A172 (cell line): ENCODE measurements at places on chromosomes 13 and 19.

GRCh38 chr13:21703846-21704245, 33.0 kb downstream of the FGF9 start:
- no peak for DNase-seq

- no peak for DNase-seq
Observed at GRCh38 chr19:10195199-10195519, 406 bp upstream of the DNMT1 start.

- no peak for DNase-seq
Observed at GRCh38 chr19:40565910-40566495, 10.7 kb upstream of the SHKBP1 start.

DNA sequence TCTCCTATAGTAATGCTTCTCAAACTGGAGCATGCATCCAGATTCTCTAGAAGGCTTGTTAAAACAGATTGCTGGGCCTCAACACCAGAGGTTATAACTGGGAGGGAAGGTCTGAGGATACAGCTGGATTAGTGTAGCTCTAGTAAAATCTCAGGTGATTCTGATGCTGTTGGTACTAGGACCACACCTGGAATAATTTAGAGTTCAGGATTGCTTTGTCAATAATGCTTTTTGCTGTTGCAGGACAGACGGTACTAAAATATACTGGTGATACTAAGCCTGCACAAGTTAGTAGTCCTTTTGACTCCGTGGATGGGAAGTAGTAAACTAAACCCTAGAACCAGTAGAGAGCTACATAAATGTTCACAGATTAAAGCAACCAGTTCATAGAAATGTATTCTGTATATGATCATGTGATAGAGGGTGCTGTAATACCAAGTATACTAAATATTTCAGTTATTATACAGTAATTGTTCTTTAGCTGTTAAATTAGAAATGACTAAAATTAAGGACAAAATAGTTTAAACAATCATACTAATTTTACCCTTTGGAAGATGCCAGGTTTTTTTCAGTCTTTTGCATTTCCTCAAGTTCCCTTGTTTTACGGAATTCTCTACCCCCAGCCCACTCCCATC, 258.2 kb upstream of the STARD13 start:
- peak; percentile 14 for DNase-seq

DNA sequence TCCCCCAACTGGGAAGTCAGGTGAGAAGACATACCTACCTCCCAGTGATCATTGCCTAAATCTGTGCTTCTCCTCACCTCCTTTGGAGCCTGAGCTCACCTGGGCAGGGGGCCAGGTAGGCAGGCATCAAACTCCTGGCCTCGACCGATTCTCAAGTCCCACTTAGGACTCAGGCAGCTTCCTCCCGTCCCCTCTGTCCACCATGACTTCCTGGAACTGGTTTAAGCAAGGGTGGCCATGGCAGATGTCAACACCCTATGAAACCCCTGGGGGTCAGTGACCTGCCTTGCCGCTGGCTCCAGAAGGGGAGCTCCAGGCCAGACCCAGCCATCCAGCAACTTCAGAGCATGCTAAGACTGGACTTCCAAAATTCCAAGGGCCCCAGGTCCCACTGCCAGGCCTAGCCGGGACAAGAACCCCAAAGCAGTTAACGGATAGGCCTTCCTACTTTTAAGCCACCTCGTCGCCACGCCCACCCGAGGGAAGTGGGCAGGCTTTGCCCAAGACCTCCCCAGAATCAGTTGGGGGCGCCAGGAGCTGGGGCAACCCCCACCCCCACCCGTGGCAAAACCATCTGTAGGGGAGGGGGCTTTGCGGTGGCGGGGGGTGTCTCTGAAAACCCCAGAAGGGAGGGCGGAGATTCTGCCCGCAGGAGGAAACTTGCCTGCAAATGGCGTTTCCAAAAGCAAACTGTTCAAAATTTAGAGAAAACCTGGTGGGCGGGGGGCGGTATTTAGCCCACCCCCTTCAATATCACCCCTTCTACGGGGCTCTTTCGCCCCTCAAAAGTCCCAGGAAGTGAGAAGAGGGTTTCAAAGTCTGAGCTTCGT, 657 bp downstream of the PLIN3 start:
- DNase-seq, result no peak

- DNase-seq, result no peak
Observed at GRCh38 chr13:108176685-108177274, 38.6 kb downstream of the LIG4 start.

GRCh38 chr13:93355094-93355493, 128.5 kb downstream of the GPC6 start:
- no peak for DNase-seq

GRCh38 chr13:67515895-67516294, 285.8 kb upstream of the PCDH9 start:
- peak; percentile 5 for DNase-seq

DNA sequence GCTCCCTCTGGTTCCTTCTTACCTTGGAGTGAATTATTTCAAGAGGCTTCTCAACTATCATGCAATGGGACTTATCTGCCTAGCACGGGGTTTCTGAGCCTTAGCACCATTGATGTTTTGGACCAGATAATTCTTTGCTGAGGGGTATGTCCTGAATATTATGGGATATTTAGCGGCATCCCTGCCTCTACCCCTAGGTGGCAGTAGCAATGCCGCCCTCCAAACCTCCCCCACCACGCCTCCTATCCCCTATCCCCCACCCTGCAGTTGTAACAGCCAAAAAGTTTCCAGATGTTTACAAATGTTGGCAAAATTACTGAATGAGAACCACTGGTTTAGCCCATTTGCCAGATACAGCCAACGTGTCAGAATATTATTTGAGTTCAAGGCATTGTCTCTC, 125.5 kb downstream of the POSTN start:
- DNase-seq, result no peak

DNA sequence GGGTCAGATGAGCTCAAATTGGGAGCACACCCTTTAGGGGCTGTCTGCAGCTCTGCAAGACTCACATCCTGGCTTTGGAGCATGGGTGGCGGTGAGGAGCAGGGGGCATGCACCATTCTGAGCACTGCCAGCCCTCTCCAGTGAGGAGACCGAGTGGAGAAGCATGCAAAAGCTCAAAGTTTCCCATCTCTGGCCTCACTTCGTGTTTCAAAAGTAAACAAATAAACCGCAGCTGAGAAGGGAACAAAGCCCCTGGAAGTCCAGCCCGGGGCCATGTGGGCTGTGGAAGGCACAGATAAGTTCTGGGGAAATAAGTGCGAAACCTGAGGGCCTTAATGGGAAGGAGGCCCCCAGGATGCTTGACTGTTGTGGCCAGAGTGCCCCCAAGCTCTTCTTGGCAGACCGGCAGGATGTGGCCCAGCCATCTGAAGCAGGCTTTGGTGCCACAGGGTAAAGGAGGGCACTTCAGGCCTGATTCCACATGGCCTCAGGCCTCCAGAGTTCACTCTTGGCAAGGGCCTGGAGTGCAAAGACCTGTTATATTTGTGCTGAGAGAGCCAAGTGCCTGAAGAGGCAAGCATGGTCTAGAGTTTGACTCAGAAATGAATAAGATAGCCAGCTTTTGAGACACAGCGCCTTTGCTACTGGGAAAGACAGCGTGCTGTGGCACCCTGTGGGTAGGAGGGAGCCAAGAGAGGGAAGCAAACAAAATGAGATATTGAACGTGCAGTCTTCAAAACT, 1.2 kb downstream of the MEDAG start:
- no peak for DNase-seq

DNA sequence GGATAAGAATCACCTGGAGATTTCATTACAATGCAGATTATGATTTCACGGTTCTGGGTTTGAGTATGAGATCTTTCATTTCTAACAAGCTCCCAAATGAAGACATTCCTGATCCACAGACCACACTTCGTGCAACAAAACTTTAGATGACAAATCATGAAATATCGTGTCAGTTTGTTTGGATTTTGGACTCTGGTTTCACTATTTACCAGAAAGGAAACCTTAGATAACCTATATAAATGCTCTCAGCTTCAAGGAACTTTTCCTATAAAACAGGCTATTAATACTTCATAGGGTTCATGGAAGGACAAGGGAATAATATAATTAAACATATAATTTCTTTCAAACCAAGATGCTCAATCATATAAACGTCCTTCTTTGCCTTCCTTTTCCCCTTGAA, 930.5 kb upstream of the SLC10A2 start:
- no peak for DNase-seq

GRCh38 chr19:16378291-16378889, 53.8 kb downstream of the KLF2 start:
- no peak for DNase-seq

DNA sequence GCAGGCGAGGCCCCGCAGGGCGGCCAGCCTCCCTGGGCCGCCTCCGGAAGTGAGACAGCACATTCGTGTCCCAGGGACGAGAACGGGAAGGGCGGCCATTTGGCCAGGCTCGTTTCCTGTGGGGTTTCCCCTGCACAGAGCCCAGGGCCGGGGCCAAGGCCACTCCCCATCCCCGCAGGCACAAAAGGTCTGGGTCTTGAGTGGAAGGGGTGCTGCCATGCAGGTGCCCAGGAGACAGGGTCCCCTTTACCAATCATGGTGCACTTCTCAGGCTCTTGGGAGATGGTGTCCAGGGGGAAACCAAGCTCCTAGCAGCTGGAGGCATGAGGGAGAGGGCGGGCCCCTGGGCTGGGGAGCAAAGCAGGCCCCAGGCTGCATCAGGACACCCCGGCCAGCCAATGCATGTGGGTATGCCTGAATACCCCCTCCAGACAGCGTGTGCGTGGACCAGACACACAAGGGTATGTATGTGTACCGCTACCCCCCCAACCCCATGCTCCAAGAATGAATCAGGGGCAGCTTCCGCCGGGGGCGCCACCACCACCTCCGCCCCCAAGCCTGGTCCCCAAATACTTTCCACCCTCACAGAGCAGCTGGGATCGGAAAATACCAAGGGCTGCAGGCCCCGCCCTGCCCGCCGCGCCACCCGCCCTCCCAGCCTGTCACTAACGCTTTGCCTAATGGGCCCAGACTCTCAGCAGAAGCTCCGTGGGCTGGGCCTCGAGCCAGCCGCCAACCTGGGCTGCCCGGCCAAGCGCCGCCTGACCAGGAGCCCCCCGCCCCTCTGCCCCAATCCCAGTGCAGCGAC, 37.6 kb upstream of the NANOS3 start:
- DNase-seq, result peak; percentile 89

GRCh38 chr13:107329991-107330390, 762.1 kb upstream of the ARGLU1 start:
- no peak for DNase-seq

DNA sequence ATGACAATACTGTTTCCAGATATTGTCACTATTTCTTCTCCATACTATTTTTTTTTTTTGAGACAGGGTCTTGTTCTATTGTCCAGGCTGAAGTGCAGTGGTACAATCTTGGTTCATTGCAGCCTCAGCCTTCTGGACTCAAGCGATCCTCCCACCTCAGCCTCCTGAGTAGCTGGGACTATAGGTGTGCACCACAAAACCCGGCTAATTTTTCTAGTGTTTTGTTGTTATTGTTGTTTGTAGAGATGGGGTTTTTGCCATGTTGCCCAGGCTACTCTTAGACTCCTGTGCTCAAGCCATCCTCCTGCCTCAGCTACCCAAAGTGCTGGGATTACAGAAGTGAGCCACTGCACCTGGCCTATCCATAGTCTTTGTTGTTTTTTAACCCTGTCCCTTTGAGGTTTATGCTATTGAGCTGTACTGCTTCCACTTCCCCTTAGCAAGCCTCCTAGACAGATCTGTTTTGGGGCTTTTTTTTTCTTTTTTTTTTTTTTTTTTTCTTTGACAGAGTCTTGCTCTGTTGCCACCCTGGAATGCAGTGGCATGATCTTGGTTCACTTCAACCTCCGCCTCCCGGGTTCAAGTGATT, 27.6 kb upstream of the MAP3K10 start:
- no peak for DNase-seq

DNA sequence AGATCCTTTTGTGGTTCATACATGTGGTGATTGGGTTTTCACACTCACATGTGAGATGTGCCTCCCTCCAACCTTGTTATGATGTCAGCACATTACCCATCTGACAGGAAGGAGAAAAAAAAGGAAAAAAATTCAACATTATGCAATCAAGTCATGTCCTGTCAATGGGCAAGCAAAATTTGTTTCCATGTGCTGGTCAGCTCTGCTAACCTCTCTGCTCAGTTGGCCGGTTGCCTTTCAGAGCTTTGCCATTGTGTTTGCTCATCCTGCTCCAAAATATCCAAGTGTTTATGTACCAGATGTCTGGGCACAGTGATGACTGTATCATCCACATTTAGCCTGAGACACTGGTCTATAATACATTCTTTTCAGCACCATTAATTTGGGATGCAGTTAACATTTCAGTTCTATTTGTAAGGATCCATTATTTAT, 27.0 kb upstream of the METTL21C start:
- DNase-seq, result no peak

DNA sequence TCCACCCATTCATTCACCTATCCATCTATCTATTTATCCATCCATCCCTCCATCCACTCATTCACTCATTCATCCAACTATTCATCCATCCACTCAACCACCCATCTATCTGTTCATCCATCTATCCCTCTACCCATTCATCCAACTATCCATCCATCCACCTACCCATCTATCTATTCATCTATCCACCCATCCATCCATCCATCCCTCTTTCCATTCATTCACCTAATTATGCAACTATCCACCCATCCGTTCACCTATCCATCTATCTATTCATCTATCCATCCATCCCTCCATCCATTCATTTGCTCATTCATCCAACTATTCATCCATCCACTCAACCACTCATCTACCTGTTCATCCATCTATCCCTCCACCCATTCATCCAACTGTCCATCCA, 54.5 kb downstream of the UNC13A start:
- no peak for DNase-seq

- no peak for DNase-seq
Observed at GRCh38 chr13:32745509-32745908, 159.3 kb downstream of the PDS5B start.

GRCh38 chr19:31270897-31271296, 78.3 kb downstream of the TSHZ3 start:
- DNase-seq, result peak; percentile 25

DNA sequence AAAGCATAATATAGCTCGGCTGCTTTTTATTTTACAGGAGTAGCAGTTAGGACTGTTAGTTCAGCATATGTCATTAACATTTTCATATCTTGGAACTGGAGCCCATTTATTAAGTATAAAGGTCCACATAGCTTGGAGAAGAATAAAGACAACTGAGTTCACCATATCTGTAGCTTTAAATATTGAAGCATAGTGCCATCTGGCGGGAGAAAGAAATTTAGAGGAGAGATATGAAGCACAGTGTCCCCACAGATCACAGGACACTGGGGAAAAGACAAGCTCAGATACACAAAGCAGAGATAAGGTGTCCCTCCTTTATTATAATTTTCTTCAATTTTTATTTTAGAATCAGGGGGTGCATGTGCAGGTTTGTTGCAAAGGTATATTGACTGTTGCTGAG, 104.7 kb upstream of the FREM2 start:
- DNase-seq, result peak; percentile 35

- DNase-seq, result no peak
Observed at GRCh38 chr13:74819549-74819948, 662.4 kb downstream of the TBC1D4 start.

- DNase-seq, result no peak
Observed at GRCh38 chr13:44156294-44156658, 217.3 kb upstream of the SERP2 start.

GRCh38 chr13:94712812-94713560, 641 bp upstream of the SOX21 start:
- DNase-seq, result no peak

- DNase-seq, result peak; percentile 84
Observed at GRCh38 chr19:2016041-2016807, 710 bp upstream of the BTBD2 start.

GRCh38 chr19:35509861-35510625, 3.4 kb downstream of the DMKN start:
- DNase-seq, result peak; percentile 54
